ENCODE measurements at places on chromosomes 3 and 15.

DNA sequence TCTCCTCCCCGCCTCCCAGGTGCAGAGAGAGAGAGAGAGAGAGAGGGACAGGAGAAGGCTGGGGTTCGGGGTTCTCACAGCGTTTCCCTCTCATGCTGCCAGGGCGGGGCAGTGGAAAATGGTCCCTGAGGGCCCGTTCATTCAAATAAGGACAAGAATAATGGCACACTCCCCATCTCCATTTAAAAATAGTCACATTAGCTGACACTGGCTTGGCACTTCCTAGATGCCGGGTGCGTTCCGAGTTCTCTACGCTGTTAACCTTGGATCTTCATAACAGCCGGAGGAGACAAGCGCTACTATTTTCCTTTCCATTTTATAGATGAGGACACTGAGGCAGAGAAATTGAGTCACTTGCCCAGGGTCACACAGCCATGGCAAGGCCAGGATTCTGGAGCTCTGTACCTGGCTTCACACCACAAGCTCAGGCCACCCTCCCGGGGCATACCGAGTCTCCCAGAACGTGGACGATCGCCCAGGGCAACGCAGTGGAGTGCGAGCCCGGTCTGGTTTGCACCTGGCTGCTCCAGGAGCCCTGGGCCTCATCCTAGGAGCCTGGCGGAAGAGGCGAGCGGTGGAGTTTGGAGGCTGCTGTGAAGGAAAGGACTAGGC is 608 bp upstream of the SLC6A6 start:
- DNase-seq: no peak

DNA sequence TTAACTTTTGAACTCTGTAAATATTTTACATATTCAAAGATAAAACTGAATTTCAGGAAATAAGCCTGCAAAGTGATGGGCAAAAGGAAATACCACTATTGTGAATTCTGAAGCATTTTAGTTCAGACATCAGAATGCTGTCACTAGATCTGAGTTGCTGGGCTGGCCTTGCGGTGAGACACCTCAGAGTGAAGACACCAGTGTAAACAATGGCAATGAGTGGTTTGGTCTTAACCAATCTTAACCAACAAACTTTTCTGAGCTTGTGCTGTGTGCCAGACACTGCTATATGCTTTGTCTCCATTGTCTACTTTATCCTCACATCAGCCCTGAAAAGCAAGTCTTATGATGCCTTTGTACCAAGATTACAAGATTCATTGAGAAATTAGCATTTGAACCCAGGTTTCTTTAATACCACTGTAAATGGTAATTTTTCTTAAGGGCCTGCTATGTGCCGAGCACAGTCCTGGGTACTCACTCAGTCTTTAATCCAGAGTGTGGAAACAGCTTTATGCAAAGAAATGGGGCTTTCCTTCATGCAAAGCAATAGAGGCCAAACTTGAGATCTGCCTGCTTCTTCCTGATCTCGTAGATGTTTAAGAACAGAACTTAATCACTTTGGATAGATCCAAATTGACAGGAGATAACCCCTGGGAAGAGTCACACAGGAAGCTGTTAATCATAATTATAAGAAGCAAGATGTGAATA is 55.0 kb downstream of the TMEM39A start:
- no peak for DNase-seq

- no peak for DNase-seq
Measured at GRCh38 chr3:2544718-2545117, 446.1 kb downstream of the CNTN4 start.

GRCh38 chr3:123876858-123877257 is 7.3 kb downstream of the MYLK start:
- no peak for DNase-seq

DNA sequence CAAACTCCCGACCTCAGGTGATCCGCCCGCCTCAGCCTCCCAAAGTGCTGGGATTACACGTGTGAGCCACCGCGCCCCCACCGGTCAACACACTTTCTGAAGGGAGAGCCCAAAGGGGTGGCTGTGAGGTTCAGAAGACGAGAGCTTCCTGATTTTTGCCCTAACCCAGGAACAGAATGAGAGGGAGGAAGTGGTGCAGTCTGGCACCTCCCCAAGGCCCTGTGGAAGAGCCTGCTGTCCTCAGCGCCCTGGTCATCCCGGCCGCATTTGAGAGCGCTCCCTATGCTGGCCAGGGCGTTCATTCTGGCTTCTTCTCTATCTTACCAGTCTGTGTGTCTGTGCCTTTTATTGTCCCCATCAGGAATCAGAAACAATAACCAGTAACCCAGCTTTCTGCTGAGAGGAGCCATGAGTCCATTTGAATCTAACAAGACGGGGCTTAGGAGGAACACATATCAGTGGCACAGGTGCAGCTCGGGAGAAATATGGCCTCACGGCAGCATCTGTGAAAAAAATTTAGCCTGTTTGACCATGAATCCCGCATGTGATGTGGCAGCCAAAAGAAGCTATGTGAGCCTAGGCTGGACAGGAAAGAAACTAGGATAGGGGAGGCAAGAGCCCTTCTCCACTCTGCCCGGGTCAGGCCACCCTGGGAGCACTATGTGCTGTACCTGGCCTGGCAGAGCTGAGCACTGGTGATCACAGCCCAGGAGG is 12.9 kb downstream of the BDH1 start:
- no peak for DNase-seq

GRCh38 chr3:164522073-164522763 is 556.1 kb downstream of the SI start:
- no peak for DNase-seq

- peak; percentile 28 for DNase-seq
Measured at GRCh38 chr3:38031022-38031994, 1.9 kb upstream of the PLCD1 start.

- DNase-seq: peak; percentile 59
Measured at GRCh38 chr15:74307827-74308811, 59.3 kb downstream of the CYP11A1 start.

DNA sequence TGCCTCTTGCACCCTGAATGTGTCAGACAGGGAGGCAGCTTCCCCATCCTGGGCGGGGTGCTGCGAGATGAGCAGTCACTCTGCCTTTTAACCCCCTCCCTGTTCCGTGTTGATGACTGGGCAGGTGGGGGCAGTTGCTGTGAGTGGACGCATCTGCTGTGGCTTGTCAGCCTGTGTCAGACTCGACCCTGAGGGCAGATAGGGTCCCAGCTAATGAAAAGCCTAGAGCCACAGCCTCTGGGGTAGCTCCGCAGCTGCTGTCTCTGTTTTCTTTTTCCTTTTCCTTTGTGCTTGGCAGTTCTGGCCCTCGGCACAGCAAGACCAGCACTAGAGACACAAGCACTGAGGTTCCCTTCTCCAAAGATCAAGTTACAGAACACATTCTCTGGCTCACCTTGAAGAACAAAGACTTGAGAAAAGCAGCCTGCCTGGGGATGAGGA is 43.0 kb upstream of the GLCE start:
- DNase-seq: no peak

GRCh38 chr3:157871838-157872460 is 234.3 kb downstream of the SHOX2 start:
- DNase-seq: no peak

DNA sequence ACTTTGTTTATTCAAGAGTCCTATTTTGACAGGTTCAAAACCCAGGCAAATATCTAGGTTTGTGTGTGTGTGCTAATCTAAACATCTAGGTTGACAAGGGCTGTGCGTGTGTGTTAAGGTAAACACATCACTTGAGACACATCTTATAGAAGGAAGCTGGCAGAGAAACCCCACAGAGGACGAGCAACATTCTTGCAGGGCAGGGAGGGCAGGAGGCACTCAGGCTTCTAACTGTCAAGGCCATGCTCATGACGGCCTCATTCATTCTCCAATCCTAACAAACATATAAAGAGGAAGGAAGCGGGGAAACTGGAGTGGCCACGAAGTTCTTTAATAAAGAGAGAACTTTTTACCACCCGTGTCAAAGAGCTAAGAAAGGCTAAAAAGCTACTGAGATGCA is 43.4 kb downstream of the SLCO2A1 start:
- no peak for DNase-seq

DNA sequence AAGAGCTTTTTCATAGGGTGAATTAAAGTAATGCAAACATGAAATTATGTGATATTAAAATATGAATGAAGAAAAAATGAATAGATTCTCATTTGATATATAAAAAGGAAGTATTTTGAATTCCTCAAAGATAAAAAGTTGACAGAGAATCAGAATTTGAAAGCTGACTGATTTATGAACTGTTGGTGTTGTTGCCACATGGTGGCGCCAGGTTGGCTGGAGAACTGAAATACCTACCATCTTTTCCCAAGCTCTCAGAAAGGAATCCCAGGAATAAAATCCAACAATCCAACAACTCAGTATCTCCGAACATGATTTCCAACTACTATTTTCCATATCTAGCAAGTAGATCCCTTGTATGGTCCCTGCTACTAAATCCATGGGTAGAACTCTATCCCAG is 3.1 kb downstream of the MYRIP start:
- DNase-seq: no peak

GRCh38 chr3:9862391-9863057 is 17.5 kb downstream of the CIDEC start:
- peak; percentile 63 for DNase-seq

- peak; percentile 59 for DNase-seq
Measured at GRCh38 chr3:176872771-176873209, 324.5 kb downstream of the TBL1XR1 start.

GRCh38 chr15:88647351-88648105 is 8.7 kb downstream of the ISG20 start:
- DNase-seq: no peak

DNA sequence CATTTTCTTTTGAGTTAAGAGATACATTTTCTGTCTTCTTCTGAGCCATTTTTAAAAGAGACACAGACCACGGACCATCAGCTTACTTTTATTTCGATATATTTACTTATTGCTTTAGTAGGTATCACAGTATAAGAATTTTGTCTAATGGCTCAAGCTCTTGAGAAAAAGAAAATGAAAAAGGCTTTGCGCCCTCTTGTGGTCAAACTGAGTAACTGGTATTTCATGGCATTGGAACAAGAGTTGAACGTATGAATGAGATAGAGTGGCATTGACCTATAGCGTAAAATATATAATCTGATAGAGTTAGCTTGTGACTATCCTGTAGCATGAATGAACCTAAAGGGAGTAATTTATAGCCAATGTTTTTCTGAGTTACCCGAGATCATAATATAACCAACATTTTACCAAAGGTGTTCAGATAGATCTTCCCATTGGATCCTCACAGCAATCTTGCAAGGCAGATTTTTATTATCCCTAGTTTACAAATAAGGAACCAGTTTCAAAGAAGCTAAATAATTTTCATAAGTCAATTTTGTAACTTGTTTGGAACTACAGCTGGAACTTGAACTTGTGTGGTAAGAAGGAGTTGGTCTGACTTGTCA is 154.6 kb downstream of the POLR2M start:
- peak; percentile 82 for DNase-seq

DNA sequence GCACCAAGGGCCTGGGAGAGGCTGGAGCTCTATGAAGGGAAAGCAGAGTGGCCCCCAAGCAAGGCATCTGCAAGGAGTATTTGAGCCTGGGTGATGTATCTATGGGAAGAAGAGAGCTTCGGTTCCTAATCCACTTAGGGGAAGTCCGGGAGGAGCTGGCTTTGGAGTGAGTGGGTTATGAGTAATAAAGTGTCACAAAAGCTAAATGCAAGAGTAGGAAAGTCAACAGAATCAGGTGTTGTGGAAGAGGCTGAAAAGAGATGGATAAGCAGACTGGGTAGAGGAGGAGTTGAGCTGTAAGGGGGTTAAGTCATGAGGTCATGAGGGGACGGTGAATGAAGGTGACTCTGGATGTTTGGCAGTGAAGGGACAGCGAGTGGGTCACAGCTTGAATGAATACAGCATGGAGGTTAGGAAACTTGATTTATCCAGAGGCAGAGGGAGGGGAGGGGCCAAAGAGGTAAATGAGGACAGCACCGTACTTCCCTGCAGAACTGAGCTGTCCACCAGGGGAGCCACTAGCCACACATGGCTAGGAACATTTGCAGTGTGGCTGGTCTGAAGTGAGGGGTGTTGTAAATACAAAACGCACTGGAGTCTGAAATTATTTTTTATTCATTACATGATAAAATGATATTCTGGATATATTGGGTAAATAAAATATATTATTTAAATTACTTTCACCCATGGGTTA is 83.3 kb downstream of the ADCY5 start:
- no peak for DNase-seq

GRCh38 chr3:42735019-42735418 is 32.4 kb upstream of the HHATL start:
- no peak for DNase-seq

GRCh38 chr3:11312166-11312565 is 40.0 kb downstream of the ATG7 start:
- no peak for DNase-seq

DNA sequence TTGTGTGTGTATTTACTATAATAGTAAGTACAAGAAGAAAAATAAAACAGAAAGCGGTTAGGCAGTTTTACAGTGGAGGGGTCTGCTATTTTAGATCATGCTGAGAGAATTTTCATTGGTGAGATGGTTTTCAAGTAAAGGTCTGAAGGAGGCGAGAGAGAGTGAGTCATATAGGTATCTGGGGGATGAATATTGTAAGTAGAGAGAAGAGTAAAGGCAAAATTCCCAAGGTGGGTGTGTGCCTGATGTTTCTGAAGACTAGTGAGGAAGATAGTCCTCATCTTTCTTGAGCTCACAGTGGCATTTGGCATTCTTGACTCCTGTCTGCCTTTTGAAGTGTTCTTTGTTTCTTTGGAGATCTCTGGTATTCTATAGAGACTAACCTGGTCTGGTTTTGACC is 38.6 kb downstream of the CRYBG3 start:
- no peak for DNase-seq

DNA sequence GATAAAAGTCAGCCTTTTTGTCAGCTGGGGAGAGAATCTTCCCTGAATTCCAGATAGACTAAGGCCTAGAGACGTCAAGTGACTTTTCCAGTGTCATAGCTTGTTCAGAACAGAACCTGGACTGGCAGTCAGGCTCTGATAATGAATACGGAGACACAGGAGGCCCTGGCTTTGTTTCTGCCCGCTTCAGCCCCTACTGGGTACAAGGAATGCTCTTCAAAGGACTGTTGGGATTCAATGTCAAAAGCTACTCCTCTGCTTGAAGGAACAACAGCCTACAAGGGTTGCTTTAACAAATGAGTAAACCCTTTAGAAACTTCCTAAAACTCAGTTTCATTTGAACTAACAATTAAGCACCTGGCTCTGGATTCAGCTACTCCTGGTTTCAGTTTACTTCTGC is 412.3 kb downstream of the OXSM start:
- DNase-seq: no peak

- peak; percentile 78 for DNase-seq
Measured at GRCh38 chr3:55488398-55489055, 1.4 kb upstream of the WNT5A start.
